ENCODE measurements at places on chromosomes 3 and 15.
A peak's percentile ranks its signal among the peaks of the same experiment; 100 is the strongest.

DNA sequence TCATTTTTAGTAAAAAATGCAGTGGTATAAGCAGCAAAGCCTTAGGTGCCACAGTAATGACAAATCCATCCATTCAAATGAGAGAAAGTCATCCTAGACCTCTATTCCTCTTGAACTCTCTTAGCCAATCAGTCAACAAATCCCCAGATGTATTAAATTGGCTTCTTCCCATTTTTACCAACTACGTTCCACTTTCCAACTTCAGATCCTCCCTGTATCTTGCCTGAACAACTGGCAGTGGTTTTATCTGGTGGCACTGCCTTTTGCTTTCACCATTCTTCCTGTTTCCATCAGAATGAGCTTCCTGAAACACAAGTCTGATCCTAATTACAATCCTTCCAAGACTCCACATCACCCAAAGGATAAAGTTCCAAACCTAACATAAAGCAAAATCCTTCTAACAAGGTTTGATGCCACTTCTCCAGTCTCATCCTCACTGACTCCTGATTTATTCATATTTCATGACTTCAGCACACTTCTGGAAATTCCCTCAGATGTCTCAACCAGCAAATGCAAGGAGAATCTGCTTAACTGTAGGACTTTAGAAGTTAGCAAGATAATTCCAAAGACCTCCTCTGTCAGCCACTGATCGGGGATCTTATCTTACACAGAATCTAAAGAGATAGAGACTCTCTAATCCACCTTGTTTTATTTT is 69.8 kb upstream of the SLC4A7 start:
- DNase-seq: no peak

- DNase-seq: no peak
These were observed 81.5 kb downstream of the TJP1 start for GRCh38 chr15:29740692-29741311.

- no peak for DNase-seq
These were observed 32.8 kb upstream of the PRR20G start for GRCh38 chr3:127320529-127321121.

DNA sequence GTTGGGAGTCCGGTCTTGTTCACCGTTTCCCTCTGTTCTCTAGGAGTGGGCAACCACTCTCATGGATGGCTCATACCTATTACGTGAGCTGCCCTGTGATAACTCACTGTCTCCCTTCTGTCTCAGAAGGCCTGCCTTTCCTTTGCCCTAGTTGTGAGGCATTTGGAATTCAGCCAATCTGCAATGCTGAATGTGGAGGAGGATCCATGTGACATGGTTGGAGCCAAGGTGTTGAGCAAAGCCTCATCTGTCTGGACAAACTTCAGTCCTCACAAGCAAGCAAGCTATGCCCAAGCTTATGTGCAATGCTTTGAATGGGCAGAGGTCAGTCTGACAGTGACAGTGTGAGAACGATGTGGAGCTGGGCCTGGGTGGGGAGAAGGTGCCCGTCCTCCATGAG is 37.8 kb upstream of the ATP10A start:
- DNase-seq: no peak

DNA sequence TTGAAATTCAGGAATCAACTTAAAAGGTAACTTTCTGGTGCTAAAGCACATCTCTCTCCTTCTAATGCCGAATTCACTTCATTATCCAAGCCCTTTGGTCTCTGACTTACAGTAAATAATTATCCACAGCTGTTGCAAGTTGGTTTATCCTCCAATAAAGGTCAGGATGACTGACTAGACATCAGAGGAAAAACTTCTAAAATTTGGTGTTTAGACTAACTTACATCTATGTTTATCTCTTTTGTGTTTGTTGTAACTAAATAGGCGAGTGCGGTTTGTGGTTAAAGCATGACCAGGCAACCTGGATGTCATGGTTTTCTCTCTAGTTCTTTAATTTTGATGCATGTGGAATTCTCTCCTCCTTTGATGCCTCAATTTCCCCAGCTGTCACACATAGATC is 237.4 kb upstream of the LRTM1 start:
- no peak for DNase-seq

GRCh38 chr15:96324192-96324895 is 6.2 kb upstream of the NR2F2 start:
- DNase-seq: no peak

GRCh38 chr15:68177742-68178141 is 27.4 kb downstream of the CALML4 start:
- no peak for DNase-seq

DNA sequence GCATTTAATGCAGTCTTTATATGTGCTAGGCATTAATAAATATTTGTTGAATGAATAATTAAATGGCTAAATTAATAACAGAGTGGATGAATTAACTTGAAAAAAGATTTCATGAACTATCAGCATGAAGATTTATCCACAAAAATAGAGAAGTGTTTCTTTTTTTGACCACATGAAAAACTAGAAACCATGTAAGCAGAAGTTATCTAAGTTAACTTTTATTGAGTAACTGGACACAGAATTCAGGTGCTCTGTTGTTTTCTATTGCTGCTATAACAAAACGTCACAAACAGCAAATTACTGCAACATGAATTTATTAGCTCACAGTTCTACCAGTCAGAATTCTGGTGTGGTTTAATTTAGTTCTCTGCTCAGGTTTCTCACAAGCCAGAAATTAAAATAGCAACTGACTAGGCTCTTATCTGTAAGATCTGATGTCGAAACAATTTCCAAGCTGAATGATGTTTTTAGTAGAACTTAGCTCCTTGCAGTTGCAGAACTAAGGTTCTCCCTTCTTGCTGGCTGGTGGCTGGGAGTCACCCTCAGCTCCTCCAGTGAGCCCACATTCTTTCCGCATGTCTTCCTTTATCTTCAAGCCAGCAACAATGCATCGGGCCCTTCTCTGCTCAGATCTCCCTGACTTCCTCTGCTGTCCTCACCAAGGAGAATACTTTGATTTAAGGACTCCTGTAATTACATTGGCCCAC is 810.2 kb upstream of the ALCAM start:
- DNase-seq: no peak

DNA sequence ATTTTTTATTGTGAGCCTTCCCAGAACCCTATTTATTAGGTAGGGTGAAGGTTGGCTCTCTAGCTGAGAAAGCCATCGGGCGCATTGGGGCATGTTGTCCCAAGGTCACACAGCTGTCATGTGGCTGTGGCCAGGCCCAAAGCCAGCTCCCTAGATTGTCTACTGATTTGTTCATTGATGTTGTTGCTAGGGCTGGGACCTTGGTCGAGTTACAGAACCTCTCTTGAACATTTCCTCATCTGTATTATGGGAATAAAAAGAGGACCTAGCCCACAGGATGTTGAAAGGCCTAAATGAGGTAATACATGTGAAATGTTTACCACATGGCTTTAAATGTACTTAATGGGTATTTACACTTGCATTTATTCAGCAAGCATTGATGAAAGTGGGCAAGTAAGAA is 252.5 kb downstream of the SUCLG2 start:
- no peak for DNase-seq

DNA sequence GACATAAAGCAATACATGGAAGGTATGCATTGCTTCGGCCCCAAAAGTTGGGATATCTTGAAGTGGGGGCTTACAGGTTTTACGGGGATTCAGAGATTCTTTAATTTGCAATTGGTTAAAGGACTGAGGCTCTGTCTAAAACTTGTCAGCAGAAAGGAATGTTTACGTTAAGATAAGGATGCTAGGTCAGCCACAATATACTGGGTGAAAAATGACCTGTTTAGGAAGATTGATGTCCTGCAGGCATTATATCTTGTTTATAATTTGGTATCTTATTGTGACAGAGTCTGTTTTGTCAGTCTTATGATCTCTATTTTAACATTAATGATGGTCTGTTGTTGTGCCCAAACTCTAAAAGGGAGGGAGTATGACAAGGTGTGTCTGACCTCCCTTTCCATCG is 15.3 kb upstream of the CCNDBP1 start:
- no peak for DNase-seq

DNA sequence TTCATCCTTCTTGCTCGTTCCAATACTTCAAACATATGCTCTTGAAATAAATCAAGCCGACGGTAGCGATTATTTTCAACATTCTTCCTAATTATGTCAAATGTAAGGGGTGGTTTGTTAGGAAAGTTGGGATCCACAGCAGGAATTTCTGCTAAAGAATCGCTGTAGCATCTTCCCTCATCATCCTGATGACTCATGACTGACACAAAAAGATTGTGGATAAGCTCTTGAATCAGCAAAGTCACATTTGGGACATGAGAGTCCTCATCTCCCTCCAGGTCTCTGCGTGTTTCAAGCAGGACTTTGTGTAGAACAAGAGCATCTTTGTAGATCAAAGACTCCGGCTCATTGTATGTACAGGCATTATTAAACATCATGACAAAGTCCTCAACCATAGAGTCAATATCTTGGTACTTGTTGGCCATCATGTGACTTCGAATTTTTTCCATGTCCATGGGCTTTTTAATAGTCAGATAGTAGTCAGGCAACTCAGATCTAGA is 73.0 kb downstream of the UQCC5 start:
- DNase-seq: no peak

- DNase-seq: no peak
These were observed 631.5 kb upstream of the NR2F2 start for GRCh38 chr15:95698951-95699350.

DNA sequence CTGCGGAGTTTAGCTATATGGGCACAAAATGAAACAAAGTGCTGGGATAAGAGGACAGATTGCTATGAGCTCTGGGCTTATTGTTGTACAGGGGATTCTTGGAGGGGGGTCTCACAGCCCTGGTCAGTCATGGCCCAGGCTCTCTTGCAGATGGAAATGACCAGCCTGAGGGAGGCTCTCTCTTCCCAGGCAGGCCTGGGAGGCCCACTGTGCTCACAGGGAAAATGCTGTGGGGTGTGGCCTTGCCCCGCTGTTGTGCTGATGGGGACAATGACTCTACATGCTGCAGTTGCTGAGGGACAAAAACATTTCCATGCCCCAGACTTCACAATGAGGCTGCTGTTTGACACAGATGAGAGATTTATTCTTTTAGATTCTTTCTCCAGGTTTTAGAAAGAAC is 202.2 kb downstream of the KLF13 start:
- no peak for DNase-seq

- no peak for DNase-seq
These were observed 42.7 kb downstream of the METTL6 start for GRCh38 chr3:15384510-15385237.

DNA sequence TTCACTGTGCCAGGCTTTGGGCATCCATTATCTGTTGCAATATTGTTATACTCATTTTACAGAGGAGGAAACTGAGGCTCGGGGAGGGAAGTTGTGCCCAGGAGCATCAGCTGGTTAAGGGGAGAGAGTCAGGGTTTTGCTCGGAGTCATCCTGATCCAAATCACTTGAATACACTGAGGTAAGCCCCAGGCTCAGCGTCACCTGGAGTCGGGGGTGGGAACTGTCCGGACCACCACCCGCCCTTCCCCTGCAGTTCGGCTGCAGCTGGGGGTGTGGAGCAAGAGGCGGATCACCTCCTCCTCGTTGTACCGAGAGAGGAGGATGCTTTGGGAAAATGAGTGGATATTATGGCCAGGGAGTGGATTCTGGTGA is 646 bp downstream of the HRH1 start:
- DNase-seq: no peak

DNA sequence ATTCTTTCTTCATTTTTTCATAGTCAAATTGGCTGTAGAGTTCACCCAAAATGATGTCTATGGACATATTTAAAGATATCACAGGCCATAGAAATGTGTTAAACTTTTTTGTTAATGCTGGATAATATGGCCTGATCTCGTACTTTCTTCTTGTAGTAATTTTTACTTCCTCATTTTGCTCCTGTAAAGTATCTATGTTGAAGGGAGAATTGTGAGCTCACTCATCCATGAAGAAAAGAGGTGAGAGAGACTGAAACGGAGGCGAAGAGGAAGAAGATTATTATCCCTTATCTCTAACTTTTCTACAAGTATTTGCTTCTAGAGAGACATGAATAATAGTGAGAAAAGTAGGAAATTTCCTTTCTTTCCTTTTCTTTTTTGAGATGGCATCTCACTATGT is 613.8 kb upstream of the TBL1XR1 start:
- DNase-seq: no peak

DNA sequence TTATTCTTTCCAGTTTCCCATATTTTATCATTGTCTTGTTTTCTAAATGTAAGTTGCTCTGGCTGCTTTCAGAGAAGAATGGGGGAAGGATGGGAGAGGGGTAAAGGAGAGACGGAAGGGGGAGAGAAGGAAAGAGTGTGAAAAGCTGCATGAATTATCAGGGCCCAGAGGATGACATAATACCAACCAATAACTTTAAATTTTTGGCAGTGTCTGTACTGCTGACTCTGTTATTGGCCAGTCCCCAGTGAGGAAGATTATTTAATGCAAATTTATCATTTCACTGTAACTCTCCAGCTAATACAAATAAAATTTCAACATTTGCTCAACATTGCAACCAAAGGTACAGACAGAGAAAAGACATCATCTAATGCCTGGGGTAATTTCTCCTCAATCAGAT is 551.7 kb upstream of the CFAP20DC start:
- DNase-seq: no peak

- DNase-seq: no peak
These were observed 3.1 kb downstream of the PLD1 start for GRCh38 chr3:171807129-171807675.

DNA sequence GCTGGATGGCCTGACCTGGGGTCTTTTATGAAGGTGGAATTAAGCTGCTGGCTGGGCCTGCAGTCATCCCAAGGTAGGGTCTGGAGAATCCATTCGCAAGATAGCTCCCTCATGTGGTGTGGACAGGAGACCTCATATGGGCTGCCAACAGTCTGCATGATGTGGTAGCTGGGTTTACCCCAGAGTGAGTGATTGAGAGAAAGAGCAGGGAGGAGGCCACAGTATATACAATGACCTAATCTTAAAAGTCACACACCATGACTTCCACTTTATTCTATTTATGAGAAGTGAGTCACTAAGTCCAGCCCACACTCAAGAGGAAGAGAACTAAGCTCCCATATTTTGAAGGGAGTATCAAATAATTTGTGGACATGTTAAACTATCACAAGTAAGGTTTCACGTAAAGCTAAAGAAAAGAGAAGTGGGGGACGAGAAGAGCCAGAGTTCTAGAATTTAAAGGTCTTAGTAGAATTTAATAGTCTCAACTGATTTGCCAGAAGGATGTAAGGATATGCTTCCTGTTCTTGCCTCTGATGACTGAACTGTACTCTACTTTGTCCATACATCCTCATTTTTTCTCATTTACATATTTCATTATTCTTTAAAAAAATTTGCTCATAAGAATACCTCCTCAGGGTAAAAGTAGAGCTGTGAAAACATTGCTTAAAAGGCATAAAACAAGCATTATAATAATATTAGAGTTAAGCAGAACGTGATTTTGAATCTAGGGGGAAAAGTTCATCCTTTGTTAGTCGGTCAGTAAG is 184.4 kb downstream of the PEX5L start:
- peak; percentile 26 for DNase-seq

Measured in HS-5 (cell line).